Activated CD8-positive, alpha-beta memory T cell treated with anti-CD3 and anti-CD28 coated beads for 4 hours (primary cell): ENCODE measurements at places on chromosomes 7 and 10.

- no peak for DNase-seq
Observed at GRCh38 chr7:38873433-38873832, 35.6 kb downstream of the VPS41 start.

DNA sequence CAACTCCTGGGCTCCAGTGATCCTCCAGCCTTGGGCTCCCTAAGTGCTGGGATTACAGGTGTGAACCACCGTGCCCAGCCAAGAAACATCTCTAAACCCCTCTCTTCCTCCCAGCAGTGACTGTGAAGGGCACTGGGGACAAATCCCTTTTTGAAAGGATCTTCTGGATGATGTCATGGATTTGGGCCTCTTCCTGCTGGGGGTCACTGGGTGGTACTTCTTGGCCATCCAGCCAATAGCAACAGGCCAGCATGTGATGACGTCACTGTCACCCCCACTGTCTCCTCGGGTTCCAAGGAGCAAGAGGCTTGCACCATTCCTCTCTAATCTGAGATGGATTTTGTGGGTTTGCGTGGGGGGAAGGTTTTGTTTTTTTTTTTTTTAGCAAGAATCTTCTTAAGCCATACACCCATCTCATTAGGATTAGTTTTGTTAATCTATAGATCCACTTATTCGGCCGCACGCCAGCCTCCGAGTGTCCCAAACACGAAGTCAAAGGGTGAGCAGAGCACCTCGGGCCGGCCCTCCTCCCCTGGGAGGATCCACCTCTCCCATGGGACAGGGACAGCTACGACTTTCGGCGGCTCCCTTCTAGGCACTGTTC lies 29.4 kb upstream of the TNRC18 start:
- no peak for DNase-seq

DNA sequence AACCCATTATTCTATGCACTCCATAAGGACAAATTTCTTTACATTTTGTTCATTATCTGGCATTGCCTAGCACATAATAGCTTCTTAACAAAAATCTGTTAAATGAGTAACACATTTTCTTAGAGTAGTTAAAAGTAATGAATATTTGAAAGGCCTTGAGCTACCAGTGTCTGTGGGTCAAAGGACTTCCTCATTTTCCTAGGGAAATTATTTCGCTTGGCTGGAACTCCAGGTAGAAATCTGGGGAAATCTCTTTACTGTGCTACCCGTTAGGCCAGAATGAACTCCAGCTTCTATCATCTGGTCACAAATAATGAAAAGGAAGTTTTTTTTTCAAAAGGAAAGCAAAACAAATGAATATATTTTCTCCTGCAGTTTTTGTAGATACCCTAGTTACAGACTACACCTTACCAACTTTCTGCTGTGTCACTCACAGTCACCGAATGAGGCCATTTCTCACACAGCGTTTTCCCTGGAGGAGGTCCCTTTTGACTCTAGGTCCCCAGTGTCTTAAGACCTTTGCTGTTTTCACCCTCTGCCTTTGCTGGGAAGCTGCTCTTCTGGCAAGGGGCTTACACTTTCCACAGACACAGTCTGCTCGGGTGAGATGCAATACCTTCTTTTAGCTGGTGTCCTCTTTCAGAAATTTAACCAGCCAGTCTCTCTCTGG lies 1.6 kb downstream of the SAMD9L start:
- no peak for DNase-seq

DNA sequence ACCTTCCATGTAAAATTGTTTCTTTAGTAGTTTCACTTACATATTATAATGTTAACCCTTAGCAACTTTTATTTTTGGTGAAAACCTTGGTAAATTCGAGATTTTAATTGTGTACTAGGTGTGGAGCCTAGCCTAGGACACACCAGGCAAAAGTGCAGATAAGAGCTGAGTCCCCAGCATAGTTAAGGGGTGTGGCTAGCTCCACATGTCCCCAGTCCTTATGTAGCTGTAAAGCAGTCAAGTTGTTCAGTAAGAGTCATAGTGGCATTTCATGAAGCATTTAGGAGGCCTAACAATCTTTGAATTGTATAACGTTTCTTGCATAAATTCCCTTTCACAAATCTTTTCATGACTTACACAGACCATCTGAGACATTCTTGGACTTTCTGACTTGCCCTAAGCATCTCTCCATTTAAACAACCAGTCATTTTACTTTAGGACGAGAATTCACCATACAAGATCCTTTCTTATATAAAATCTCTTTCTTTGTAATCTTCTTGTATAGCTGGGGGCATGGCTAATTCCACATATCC lies 53.8 kb upstream of the INHBA start:
- DNase-seq = no peak

DNA sequence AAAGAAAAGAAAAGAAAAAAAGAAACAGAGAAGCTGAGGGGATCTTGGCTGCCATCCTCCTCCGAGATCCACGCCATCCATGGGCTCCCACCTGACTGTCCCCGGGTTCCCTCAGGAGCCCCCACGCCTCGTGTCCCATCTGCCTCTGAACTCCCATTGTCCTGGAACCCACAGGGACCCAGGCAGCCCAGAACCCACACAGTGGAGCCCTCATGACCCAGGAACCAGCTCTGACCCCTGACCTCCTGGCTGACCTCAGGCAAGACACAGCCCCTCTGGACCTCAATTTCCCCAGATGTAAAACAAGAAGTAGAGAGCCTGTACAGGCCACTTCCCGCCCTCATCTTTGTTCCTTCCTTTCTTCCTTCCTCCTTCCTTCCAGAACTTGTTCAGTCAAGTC lies 40.4 kb downstream of the RASGEF1A start:
- no peak for DNase-seq

- DNase-seq = no peak
Observed at GRCh38 chr10:49001870-49002672, 62.4 kb upstream of the LRRC18 start.

GRCh38 chr10:21495002-21495751 lies 30.3 kb downstream of the SKIDA1 start:
- DNase-seq = no peak

- DNase-seq = no peak
Observed at GRCh38 chr7:10838228-10838627, 135.4 kb upstream of the PHF14 start.

DNA sequence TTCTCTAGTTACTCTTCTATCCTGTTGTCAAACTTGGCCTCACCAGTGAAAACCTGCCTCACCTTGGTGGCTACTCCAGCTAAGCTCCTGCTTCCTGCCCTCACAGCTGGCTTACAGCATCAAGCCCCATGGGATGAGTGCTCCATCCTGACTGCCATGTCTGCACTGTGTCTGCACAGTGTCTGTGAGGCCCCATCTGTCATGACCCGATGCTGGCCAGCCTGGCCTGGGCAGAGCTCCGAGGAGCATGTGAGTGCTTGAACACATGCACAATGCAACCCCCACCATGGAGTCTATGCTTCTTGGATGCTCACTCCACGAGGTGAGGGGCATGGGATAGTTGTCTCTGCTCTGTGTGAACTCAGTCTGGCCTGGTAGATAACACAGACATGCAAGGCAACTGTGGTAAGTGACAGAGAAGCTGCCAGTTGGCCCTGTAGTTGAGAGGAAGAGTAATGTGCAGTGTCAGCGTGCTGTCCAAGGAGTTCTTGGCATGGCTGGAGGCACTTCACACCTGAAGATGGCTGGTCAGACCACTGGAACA lies 207.1 kb upstream of the ZNF32 start:
- DNase-seq = no peak

DNA sequence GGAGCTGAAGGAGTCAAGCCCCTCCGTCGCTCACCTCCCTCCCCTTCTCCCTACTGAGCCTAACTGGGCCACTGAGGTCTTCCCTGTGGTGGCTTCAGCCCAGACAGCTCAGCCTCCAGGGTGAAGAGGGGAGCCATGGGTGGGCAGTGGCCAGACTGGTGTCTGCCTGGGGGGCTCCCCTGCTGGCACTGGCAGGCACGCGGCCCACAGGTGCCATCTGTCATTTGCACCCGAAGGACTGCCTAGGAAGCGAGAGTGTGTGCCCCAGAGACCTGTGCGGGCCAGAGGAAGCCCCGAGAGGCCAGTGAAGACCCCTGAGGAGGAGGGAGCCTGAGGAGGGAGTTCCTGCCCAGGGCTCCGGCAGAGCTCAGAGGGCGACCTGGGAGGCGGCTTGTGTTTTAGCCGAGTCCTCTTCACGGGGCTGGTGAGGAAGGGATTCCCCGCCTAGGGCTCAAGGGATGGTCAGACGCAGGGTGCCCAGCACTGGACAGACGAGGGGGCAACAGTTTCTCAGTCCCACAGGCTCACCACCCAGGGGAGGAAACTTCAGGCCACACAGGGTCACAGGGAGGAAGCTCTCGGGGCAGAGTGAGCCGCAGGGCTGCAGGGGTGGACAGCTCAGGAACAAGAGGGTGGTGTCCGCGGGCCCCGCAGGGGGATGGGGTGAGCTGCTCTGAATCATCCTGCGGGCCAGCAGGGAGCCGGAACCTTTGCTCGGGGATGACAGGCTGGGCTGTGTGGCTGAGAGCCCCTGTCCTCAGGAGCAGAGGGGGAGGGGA lies 76.2 kb upstream of the PPP2R2D start:
- no peak for DNase-seq

- no peak for DNase-seq
Observed at GRCh38 chr10:78750418-78750817, 318.3 kb upstream of the ZMIZ1 start.

- no peak for DNase-seq
Observed at GRCh38 chr7:54788664-54789063, 29.7 kb upstream of the SEC61G start.

DNA sequence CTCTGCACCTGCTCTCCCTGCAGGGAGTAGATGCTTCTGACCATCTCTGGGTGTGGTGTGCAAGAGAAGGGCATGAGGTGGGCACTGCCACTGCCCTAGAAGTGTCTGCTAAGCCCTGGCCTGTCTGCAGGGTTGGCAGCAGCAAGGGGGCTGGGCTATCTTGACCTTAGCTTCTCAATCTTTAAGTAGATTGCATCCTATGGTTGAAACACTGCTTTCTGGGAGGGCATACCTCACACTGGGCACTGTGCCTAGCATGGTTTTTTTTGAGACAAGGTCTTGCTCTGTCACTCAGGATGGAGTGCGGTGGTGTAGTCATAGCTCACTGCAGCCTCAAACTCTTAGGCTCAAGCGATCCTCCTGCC lies 54.9 kb downstream of the CLIP2 start:
- DNase-seq = no peak

- no peak for DNase-seq
Observed at GRCh38 chr10:7135188-7135587, 275.6 kb downstream of the SFMBT2 start.

DNA sequence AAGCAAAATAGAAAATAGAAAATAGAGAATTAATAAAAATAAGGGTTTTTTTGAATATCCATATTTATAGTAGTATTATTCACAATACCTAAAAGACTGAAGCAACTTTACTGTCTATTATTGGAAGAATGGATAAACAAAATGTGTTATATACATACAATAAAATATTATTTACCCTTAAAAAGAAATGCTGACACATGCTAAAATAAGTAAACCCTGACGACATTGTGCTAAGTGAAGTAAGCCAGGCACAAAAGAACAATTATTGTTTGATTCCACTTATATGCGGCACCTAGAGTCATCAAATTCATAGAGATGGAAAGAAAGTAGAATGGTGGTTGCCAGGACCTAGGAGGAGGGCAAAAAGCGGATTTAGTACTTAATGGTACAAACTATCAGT lies 39.0 kb downstream of the LRRC17 start:
- DNase-seq = no peak

DNA sequence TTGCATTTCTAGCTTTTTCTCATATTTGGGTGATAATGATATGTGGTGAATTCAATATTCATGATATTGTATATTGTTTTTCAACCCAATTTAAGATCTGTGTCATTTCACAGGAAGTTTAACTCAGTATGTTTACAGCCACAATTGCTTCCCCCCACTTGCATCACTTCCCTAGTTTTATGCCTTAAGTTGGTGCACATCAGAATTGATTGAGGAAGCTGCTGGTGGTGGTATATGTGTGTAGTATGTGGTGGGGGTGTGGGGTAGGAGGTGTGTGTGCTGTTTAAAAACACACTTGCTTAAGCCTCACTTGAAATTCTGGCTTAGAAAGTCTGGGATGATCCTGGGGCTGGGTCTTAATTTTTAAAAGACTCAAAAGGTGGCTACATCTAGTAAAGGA lies 245.1 kb upstream of the AOAH start:
- DNase-seq = no peak

GRCh38 chr7:1235501-1236131 lies 2.9 kb downstream of the UNCX start:
- DNase-seq = no peak

DNA sequence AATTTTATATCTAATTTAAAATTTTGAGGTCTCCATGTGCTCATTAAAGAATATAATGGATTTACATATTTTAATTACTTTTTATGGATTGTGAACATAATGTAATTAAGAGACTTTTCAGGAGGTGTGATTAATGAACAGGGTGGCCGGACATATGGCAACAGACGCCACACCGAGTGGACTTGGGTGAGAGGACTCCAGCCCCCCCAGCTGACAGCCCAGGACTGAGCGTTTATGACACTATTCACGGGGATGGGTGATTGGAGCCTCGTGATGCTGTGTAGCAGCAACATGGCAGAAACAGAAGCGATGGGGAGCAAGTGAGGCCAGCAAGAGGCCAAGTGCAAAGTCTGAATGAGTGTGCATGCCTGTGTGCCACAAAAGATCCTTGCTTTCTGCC lies 1176.9 kb downstream of the TYW1 start:
- no peak for DNase-seq

- no peak for DNase-seq
Observed at GRCh38 chr7:31488562-31489203, 25.2 kb upstream of the ITPRID1 start.

GRCh38 chr7:108104324-108104723 lies 25.8 kb downstream of the LAMB4 start:
- DNase-seq = no peak

- DNase-seq = no peak
Observed at GRCh38 chr7:102914585-102914984, 1.8 kb downstream of the LRRC17 start.

- no peak for DNase-seq
Observed at GRCh38 chr7:76300166-76300731, 2.2 kb upstream of the HSPB1 start.

- no peak for DNase-seq
Observed at GRCh38 chr7:150370612-150371071, 2.0 kb downstream of the REPIN1 start.

DNA sequence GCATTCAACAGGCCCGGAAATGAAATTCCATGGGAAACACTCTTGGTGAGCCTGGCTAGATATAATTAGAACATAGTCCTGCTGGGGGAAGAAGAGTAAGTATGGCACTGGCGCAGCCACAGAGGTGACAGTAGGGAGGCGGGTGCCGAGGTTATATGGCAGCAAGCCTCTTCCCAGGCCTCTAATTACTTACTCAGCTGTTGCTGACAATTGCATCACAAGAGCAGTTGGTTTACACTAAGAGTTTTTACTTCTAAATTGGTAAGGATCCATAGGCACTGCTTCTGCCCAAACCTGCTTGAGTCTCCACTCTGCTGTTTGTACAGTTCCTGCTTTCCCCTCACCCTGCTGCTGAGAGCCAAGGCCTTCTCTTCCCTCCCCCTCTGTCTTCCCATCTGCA lies 93.3 kb upstream of the DUSP5 start:
- DNase-seq = no peak

DNA sequence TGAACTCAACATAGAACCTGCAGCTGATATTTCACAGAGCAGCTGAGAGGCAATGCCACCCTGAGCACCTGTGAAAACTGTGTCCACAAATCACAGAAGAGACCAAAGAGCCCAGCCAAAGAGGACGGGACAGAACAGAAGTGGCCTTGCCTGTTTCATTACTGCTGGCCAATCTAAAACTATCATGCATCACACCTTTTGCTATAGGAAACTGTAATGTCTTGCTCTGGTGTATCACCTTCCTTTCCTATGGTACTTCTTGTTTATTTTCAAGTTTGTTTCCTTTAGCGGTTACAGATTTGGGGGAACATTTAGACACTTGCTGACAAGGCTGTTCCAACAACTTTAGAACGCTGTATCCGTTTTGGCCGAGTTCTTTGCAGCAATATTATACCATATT lies 80.3 kb downstream of the PIP4K2A start:
- DNase-seq = no peak
